ENCODE measurements at places on chromosomes 6 and 20.

DNA sequence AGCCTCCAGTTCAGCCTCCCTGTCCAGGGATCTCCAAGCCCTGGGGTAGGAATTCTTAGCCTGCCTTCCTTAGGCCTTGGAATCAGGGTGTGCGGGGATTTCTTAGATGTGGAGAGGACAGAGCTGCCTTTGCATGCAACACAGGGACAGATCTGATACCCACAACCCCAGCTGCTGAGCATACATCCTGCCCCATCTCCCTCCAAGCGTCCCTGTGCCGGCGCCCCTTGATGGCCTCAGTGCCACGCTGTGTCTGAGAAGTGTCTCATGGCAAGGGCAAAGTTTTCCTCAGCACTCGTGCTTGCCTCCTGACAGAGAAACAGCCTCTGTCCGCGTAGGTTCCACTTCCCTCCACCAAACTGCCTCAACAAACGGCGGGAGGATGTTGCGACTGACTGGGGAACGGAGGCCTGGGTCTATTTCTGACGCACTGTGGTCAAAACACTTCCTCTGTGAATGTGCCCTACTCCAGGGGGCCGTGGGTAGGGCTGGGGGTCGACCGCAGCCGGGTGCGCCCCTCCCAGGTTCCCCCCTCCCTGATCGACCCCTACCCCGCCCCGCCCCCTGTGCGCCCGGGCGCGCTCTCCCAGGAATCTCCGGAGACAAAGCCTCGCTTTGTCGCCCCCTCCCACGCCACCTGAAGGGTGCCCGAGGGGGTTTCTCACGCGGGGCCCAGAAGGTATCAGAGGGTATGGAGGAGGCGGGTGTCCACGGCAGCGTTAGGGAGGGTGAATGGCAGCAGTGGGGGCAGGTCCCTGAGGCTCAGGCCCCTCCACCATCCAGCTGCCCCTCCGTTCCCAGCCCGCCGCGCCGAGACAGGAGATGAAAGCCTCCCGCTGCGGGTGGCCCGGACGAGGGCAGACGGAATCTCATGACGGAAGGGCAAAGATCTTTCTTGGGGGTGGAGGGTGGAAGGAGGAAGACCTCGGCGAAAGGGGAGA lies 806 bp downstream of the MICAL1 start:
- DNase-seq = peak; percentile 14

DNA sequence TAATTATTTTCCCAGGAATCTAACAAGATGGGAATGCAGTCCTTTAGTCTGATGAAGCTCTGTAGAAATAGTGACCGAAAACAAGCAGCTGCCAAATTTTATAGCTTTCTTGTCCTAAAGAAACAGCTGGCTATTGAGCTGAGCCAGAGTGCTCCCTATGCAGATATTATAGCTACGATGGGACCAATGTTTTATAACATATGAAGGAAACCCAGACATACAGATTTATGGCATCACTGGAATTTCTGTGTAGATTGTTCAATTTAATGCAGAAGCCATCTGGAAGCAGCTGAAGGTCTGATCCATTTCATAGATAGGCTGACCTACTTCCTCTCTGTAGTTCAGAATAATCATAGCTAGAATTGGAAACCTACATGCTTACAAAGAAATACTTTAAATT lies 11.8 kb upstream of the SNPH start:
- DNase-seq = no peak

- DNase-seq = no peak
Observed at GRCh38 chr6:105256619-105257018, 76.8 kb upstream of the POPDC3 start.

DNA sequence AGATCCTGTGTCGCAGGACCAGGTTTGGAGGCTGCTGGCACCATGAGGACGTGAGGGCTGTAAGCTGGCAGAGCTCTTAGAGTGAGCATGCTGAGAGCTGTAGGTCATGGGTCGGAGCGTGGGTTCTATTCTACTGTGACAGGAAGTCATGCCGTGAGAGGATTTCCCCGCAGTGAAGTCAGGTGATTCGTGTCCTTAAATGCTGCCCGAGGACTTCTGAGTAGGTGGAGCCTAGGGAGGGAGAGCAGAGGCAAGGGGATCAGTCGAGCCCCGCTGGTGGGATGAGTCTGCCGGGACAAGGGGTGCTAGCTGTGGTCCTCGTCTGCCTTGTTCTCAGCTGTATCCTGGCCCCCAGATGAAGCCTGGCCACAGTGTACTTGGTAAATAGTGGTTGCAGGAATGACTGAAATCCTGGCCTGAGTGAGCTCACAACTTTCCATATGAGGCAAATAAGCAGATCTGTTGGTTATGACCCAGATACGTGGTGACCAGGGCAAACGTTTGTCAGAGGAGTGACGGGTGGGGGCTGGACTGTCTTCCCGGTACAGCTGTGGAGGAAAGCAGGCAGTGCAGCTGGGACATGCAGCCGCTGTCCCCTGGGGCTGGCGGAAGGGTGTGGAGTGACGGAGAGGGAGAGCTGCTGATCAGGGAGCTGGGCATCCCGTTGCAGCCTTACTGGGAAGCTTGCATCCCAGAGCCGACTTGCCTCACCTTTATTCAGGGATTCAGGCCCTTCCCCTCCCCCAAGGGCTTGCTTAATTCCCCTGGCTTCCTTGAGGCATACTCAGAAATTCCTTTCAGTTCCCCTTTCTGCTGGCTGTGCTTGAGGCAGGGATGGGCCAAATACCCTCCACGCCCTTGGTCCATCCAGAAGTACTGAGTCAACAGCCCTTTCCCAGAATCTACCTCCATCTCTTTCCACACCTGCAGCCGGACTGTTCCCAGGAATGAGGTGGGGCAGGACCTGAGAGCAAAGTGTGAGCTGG lies 250.9 kb upstream of the RREB1 start:
- peak; percentile 19 for DNase-seq

DNA sequence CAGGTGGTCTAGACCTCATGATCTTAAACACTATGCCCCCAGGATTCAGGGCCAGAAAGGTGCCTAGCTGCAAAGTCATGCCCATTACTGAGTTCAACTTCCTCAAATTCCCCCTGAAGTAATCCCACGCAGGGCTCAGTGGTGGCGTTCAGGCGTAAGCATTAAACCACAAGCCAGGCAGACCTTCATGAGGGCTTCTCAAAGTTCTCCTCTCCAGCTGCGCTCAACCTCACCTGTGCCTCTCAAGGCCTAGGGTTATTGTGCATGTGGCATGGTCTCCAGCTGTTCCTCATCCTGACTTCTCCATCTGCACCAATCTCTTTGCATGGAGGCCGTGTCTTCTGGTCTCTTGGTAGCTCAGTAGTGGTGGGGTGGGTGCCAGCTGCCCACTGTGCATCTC lies 113.6 kb downstream of the TSHZ2 start:
- no peak for DNase-seq

- no peak for DNase-seq
Observed at GRCh38 chr6:34692280-34692679, 4.3 kb downstream of the ILRUN start.

DNA sequence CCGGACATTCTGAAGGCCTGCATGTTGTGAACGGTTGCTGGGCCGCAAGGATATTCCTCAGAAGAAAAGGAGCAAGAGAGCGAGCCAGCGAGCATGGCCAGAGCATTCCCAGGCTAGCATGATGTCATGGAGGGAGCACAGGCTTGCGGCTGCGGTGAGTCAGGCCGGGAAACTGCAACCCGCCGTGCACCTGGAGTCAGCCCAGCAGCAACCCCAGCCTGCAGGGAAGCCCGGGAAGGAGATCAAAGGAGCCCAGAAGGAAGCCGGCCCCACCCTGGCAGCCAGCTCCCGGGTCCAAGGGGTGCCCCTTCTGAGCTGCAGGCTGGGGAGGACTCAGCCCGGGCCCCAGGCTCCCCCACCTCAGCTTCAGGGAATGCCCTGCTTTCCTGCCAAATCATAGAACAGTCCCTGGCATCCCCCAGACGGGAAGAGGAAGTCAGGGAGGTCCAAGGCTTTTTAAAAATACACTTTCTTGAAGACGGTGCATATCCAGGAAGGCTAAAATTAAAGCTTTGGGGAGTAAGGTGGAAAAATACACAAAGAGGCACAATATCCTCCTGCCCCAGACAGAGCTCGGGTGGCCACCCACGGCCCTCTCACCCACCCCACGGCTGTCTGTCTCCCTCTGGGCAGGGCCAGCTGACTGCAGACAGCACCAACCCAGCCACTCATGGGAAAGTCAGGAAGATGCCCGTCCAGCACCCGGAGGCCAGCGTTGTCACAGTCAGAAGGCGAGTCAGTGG lies 53.7 kb downstream of the BMP7 start:
- peak; percentile 85 for DNase-seq

DNA sequence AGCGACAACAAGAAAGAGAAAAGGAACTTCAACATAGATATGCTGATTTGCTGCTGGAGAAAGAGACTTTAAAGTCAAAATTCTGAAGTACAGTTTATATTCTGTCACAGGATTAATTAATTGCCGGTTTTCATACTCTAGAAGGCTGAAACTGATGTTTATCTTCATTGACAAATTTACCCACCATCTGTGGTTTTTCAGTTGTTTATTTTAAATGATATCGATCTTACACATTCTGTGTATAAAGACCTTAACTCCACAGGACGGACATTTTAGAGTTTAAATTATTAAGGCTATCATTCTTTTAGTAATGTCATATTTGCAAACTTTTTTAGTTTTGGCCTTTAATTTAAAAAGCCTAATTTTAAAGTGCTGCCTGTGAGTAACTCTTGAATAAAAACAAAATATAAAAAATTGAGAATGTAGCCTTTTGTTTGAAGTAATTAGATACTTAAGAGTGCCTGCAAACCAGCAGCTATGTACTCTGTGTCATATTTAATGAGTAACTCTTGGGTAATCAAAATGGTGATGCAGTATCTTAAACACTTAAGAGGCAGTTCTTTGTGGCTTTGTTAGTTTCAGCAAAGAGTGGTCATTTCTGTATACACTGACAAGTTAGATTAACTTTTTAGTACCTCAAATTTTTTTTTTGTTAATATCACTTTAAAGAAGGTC lies 59.3 kb downstream of the CDC5L start:
- no peak for DNase-seq

DNA sequence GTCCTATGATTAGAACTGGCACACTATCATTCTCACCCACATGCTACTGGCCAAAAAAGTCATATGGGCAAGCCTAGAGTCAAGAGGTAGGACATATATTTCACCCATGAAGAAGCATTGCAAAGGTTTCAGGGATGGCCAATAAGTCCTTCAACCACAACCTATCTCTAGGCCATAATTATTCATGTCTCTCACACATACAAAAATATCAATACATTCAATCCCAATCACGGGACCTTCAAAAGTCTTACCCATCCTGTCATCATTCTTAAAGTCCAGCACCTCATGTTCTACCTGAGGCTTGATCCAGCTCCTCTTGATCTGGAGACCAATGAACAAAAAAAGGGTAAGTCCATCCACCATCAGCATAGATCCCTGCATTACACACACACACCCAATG lies 12.6 kb upstream of the BTN1A1 start:
- no peak for DNase-seq

DNA sequence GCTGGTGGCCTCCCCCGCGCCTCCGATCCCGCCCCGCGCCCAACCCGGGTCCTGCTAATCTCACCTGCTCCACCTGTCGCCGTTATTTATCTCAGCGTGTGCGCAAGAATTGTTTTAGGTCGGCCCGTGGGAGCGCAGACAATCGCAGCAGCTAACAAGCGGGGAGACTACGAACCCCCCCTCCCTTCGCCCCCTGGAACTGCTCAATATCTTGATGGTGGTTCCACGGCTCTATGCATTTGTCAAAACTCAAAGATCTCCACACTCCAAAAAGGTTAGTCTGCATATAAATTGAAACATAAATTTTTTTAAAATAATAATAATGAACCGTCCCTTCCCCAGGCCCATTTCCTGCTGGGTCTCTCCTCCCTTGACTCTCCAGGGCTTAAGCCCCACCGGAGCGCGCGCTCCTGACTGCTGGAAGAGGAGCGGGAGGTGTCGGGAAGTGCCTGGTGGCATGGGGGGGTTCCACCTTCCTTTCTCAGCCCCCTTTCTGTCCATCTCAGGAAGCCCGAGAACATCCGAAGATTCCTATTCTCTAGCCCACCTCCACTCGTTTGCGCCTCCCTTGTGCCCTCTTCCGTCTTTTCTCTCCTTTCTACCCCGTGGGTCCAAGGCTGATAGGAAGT lies 1.6 kb upstream of the MDGA1 start:
- no peak for DNase-seq

GRCh38 chr6:67000121-67000520 lies 1293.1 kb upstream of the EYS start:
- no peak for DNase-seq

GRCh38 chr6:6781873-6782227 lies 193.3 kb downstream of the LY86 start:
- DNase-seq = no peak

GRCh38 chr6:111427341-111428116 lies 55.5 kb downstream of the REV3L start:
- DNase-seq = peak; percentile 85

DNA sequence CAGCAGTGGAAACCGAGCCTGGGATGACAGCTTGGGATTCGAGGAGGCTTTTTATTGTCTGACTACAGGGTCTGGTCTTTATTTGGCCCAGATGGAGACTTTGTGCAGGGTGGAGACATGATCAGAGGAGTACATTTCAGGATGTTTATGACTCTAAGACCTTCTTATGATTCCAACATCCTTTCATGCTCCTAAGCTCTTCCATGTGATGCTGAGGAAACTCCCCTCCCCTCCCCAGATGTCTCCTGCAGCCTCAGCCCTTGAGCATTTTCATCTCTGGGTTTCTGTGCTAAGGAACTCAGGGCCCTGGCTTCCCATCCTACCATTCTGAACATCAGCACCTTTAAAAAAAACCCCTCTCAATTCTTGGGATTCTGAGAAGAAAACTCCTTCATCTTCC lies 186.6 kb downstream of the SOX4 start:
- no peak for DNase-seq

DNA sequence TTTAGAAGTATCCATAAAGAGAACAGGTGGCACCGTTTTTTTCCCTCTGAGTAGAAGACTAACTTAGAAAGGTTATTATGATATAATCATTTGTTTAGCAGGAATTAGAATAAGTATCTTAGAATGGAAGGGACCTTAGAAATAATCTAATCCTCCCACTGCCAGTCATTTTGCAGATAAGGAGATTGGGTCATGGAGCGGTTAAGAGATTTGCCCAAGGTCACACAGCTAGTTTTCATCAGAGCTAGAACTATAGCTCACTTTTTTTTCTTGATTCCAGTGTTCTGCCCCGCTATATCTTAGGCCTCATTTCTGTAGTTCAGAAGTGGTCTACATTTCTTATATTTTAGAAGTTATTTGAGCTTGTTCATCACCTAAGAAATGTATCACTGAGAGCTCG lies 139.6 kb downstream of the PRL start:
- no peak for DNase-seq

GRCh38 chr20:63785691-63786131 lies 45.4 kb downstream of the ZBTB46 start:
- DNase-seq = no peak

GRCh38 chr6:147179809-147180208 lies 24.4 kb upstream of the STXBP5 start:
- no peak for DNase-seq

- DNase-seq = no peak
Observed at GRCh38 chr6:37618916-37619590, 78.6 kb downstream of the MDGA1 start.

GRCh38 chr20:49583669-49584417 lies 15.9 kb upstream of the PTGIS start:
- DNase-seq = peak; percentile 93

DNA sequence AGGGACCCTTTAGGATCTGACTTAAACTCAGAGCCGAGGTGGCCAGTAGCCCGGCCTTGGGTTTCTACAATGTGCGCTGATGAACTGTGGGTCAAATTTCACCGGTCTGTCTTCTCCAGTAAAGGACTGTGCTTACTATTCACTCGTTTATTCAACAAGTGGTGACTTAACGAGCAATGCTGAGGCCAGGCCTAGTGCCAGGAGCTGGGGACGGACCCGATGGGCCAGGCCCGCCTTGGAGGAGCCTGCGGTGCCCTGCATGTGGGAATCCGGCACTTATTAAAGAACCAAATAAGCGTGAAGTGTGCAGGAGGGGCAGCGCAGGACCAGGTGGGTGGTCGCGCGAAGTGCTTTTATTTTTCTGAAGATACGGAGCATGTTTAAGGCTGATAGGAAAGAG lies 24.0 kb downstream of the CTCFL start:
- no peak for DNase-seq
